ENCODE measurements at places on chromosomes 2 and 18.
A peak's percentile ranks its signal among the peaks of the same experiment; 100 is the strongest.

GRCh38 chr2:190138032-190138431, 75.5 kb upstream of the MSTN start:
- no peak for DNase-seq

DNA sequence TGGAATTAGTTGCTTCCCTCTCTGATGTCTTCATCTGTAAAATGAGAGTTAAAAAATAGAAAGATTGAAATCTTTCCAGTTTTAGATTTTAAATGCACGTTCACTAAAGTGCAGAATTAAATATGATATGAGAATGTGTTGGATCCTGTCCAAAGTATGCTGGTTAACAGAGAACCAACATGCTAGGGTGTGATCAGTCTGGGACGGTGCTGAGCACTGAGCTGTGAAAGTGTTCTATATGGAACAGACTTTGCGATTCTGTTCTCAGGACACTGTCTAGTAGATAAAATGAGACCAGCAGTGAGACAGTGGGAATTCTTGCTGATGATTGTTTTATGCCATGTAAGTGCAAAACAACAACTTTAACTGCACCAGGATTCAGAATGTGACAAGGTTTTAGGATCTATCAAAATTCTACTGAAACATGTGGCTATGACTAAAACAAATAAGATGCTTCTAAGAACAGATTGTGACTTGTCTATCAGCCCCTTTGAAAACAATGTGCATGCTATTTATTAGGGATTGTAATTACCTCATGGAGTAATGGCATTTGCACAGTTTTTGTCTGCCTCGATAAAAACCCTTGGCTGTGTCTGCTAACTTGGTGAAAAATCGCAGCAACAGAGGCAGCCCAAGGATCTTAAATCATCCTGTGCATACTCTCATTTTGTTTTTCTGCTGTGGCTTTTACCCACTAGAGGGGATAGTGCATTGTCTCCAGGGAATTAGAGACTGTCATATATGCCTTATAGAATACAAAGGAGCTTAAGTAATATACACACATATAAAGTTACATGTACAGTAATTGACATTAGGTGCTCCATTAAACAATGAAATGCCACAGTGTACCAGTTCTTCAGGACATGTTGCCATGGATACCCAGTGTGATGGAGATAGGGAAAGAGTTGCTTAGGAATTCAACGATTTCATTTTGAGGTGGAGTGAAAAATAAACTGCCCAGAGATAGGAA, 55.1 kb downstream of the MAP3K20 start:
- DNase-seq = no peak

GRCh38 chr18:59272891-59273758, at the start of gene RAX:
TSS of gene RAX (minus strand) at chr18:59273454. CDS start at chr18:59273206, 248 bp downstream.
- no peak for DNase-seq

GRCh38 chr2:224952936-224953657, 89.2 kb downstream of the DOCK10 start:
- peak; percentile 41 for DNase-seq

GRCh38 chr2:58967736-58968135, 726.6 kb upstream of the FANCL start:
- no peak for DNase-seq

GRCh38 chr18:51448949-51449348, 251.5 kb upstream of the MEX3C start:
- DNase-seq = no peak

DNA sequence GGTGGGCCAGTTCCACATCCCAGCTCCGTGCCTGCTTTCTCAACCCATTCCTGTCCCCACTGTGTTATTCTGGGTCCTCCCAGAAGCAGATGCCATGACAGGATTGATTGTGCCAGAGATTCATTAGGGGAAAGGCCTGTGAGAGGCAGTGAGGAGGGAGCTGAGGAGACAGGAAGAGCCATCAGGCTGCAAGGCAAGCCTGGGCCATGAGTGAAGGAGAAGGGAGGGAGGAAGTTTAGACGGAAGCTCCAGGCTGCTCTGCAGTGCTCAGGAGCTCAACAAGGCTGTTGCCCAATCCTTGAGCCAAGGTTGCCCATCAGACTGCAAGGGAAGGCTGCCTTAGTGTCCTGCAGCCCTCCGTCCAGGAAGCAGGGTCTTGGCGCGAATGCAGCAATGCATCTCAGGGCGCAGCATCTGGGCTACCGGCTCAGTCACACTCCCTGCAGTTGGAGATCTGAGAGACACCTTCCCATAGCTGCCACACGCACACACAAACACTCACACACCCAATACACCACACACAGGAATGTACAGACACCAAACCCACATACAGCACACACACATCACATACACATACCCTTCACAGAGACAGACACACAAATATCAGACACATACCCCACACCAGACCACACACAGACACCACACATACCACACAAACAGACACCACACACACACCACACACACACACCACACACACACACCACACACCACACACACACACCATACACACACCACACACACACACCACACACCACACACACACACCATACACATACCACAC, 139.5 kb upstream of the NDUFV2 start:
- no peak for DNase-seq

DNA sequence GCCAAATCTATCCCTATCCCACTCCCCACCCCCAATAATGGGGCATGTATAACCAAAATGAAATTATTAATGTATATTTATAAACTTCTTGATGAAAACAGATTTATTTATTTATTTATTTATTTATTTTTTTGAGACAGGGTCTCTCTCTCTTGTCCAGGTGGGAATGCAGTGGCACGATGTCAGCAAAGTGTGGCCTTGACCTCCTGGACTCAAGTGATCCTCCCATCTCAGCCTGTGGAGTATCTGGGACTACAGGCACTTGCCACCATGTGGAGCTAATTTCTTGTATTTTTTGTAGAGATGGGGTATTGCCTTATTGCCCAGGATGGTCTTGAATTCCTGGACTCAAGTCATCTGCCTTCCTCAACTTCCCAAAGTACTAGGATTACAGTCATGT, 28.0 kb upstream of the HNRNPA3 start:
- DNase-seq = no peak

GRCh38 chr2:62452701-62453454, 53.1 kb downstream of the TMEM17 start:
- DNase-seq = no peak

- DNase-seq = no peak
These were observed 138.5 kb downstream of the ARHGAP28 start for GRCh38 chr18:6868033-6868432.

DNA sequence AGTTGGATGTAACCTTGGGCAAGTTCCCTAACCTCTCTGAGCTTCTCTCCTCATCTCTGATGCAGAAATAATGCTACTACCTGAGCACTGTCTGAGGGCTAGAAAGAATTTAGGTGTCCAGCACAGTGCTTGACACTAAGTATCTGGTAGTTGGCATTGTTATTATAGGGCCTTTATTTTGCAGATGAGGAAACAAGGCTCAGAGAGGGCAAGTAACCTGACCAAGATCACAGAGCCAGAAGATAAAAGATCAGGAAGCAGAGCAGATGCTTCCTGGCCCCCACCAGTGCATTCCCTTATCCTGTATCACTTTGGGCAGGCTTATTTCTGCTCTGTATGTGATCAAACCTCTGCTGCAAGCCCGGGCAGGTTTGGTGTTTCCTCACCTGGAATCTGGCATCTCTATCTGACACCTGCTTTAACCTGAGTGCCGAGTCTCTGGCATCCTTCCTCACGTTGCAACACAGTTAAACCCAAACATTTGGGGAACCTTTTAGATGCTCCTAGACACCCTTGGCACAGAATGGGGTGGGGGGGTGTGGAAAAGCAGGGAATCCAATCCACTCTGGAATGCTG, 69.9 kb downstream of the PLB1 start:
- DNase-seq = no peak

DNA sequence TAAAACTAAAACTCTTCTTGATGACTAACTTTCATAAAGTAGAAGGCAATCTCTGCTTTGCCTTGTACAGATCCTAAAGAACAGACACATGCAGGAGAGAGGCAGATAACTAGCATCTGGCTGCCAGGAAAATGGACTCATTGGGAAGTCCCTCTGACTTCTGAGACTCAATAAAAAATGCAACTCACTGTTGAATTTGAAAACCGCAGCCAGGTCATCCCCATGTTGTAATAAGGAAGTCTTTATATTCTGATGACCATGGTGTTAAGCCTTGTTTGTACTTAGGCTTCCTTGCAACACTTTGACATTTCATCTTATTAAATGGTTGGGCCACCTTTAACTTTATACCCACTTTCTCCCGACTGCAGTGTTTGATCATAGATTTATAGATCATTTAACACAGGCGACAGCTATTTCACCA, 375.1 kb upstream of the KCNH7 start:
- DNase-seq = no peak

GRCh38 chr2:198662905-198663304, 794.8 kb downstream of the SATB2 start:
- no peak for DNase-seq

- no peak for DNase-seq
These were observed 930.7 kb downstream of the BCL11A start for GRCh38 chr2:59622599-59623308.

- no peak for DNase-seq
These were observed 6.1 kb downstream of the ACTR3 start for GRCh38 chr2:113895819-113896563.

GRCh38 chr18:10213526-10213925, 240.9 kb upstream of the APCDD1 start:
- DNase-seq = no peak

- no peak for DNase-seq
These were observed 321.6 kb upstream of the LYPD1 start for GRCh38 chr2:132991471-132992045.

DNA sequence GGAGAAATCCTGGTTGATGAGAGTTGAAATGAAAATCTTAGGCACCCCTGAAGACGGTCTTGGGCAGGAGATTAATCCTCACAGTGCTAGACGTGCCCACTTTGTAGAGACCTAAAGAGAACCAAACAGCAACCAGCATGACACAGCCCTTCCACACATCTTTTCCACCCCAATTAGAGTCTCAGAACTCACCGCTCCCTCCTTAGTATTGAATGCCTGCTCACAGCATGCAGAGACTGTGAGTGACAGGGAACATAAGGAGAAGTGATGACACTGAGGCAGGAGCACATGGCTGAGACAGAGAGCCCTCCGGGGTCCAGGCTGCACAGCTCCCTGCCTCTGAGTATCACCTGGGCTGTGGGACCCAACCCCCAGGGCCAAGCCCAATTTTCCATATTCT, 367.6 kb downstream of the EIPR1 start:
- no peak for DNase-seq

- no peak for DNase-seq
These were observed 328.5 kb upstream of the DSEL start for GRCh38 chr18:67845035-67845434.

GRCh38 chr2:2734308-2734707, 403.2 kb upstream of the MYT1L start:
- no peak for DNase-seq

DNA sequence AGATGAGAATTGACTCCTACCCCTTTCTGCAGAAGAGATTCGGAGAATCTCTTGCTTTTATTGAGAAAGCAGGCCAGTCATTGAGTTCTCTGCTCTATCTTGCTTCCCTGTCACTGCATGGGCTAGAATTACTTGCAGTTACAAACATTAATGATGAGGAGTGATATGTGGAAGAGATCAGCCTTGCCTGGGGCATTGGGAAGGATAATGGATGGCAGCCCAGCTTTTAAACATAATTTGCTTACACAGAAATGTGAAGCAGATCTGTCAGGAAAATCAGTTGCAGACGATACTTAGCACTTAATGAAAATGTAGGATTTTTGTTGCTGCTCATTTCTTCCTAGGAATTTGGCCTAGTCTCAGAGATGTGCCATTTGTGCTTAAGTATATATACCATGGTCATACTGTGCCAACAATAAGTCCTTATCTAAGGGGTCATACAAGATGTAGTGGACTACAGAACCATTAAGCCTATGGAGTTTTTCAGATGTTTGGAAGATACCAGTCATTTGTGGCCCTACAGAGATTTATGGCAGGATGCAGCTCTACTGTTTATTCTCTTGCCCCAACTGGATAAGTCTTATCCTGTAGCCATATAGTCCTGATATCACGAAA, 92.7 kb downstream of the XRCC5 start:
- DNase-seq = no peak

GRCh38 chr2:201403880-201404279, 46.7 kb upstream of the FLACC1 start:
- no peak for DNase-seq

DNA sequence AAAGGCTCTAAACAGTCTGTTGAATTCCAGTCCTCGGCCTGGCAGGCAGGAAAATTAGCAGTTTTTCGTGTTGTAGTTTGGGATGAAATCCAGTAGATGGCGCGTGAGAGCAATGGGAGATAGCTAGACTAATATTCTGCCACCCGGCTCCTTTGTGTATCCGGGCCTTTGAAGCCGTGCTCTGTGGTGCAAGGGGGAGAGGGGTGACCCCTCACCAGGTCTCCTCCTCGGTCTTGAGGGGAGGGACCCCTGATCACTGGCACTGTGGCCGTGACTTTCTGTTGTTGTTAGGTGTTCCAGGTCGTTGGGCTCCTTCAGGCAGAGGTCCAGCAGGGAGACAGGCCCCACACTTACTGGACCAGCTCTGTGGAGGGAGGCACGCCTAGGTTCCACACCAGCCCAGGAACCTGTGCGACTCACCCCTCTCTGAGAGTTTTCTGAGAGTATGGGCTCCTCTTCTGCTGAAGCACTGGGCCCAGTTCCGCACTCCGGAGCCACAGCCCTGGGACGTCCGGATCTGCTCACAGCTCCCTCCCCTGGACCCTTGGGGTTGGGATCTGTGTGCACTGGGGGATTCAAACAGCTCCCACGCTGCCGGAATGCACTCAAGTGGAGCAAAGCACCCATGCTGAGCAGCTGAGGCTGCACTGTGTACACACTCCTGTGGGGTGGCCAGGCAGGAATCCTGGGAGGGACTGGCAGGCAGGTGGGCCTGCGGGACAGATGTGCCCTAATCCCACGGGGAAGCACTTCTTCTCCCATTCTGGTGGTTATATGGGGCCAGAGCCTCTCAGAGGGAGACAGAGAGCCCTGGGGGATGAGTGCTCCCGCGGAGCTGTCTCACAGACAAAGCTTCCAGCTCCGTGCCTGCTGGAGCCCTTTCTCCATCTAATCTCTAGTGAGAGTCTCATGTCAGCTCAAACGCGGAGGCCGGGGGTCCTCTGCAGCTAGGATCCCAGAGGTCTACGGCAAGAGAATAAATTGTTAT, 8.8 kb downstream of the GKN2 start:
- DNase-seq = peak; percentile 47

DNA sequence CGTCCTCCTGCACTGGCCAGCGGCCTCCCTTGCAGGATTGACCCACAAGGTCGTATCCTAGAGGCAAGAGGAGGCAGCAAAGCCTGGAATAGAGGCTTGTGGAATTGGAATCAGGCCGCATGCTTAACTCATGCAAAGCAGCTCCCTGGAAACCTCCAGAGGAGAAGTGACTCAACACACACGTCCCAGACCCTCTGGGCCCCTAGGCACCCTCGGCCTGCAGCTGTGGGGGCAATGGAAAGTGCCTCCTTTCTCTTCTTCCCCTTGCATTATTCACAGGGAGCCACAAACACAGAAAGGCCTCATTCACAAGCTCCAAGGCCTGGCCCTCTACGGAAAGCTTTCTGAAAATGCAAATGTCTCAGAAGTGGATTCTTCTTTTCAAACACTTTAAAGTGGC, 19.6 kb downstream of the SPATA3 start:
- DNase-seq = no peak

GRCh38 chr2:88919087-88919738, 227.7 kb downstream of the RPIA start:
- DNase-seq = no peak

GRCh38 chr2:52238782-52239181, 1206.8 kb upstream of the NRXN1 start:
- DNase-seq = no peak

Measured in activated CD8-positive, alpha-beta memory T cell treated with anti-CD3 and anti-CD28 coated beads, Interleukin-2, amount 50 U/mL, for 4 hours (primary cell).